ENCODE measurements at places on chromosomes 7 and 10. TPM values are rescaled to one million over a fixed set of nuclear protein-coding genes. Genes with fewer than 3 reads are reported as not detected.

GRCh38 chr7:33965183-33965744, 59.9 kb downstream of the BMPER start:
- no peak for DNase-seq

DNA sequence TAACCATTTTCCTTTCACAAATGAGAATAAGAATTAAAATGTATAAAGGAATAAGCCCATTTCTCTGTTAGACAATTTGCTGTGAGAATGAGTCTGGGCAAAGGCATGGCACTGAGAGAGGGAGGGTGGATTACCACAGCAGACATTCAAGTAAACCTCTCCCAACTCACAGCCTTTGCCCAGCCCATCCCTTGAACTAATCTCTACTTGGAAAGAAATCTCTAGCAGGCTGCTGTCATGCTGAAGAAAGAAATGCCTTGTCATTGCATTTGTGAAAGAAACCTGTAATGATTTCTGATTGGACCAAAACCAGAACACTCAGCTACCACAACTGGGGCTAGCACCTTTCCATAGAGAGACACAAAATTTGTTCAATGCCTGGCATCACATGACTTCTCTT, 39.2 kb downstream of the CH25H start:
- DNase-seq, result no peak

GRCh38 chr10:131112691-131113090, 198.8 kb downstream of the TCERG1L start:
- no peak for DNase-seq

PANK1 gene
- 48.9 TPM for total RNA-seq

- DNase-seq, result no peak
These were observed 68.7 kb upstream of the PPP1R9A start for GRCh38 chr7:94838717-94839116.

DNA sequence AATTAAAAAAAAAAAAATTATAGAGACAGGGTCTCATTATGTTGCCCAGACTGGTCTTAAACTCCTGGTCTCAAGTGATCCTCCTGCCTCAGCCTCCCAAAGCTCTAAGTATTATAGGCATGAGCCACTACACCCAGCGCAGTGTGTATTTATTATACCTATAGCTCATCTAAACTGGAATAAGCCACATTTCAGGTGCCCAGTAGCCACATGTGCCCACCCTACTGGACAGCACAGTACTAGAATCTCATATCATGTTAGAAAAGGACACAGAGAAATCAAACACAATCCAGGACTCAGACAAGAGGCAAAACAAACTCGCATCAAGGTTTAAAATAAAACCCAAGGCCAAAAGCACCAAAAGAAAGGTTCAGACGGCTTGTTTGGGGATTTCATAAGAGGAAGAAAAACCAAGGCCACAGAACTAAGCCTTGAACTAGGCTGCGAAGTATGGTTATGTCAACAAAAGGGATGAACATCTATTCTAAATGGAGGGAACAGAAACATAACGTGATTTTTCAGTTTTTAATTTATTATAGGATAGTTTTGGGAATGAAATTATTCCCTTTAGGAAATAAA, 32.3 kb downstream of the SLC16A9 start:
- DNase-seq, result no peak

PPP1R9A gene
- 1.2 TPM for total RNA-seq

GRCh38 chr7:93327006-93327633, 95.0 kb downstream of the VPS50 start:
- DNase-seq, result no peak

DNA sequence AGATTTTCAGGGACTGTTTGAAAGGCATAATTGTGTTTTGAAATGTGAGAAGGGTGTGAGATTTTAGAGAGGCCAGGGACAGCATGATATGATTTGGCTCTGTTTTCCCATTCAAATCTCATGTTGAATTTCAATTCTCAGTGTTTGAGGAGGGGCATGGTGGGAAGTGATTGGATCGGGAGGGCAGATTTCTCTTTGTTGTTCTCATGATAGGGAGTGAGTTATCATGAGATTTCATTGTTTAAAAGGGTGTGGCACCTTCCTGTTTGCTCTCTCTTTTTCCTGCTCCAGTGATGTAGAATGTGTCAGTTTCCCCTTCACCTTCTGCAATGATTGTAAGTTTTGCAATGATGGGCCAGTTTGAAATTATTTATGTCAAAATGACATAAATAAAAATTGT, 113.0 kb upstream of the PCDH15 start:
- no peak for DNase-seq

SLC13A4 gene
- total RNA-seq, result 0.35 TPM

ARHGEF5 gene
- total RNA-seq, result 11.6 TPM

GRCh38 chr7:54837761-54838160, 78.8 kb upstream of the SEC61G start:
- no peak for DNase-seq

DNA sequence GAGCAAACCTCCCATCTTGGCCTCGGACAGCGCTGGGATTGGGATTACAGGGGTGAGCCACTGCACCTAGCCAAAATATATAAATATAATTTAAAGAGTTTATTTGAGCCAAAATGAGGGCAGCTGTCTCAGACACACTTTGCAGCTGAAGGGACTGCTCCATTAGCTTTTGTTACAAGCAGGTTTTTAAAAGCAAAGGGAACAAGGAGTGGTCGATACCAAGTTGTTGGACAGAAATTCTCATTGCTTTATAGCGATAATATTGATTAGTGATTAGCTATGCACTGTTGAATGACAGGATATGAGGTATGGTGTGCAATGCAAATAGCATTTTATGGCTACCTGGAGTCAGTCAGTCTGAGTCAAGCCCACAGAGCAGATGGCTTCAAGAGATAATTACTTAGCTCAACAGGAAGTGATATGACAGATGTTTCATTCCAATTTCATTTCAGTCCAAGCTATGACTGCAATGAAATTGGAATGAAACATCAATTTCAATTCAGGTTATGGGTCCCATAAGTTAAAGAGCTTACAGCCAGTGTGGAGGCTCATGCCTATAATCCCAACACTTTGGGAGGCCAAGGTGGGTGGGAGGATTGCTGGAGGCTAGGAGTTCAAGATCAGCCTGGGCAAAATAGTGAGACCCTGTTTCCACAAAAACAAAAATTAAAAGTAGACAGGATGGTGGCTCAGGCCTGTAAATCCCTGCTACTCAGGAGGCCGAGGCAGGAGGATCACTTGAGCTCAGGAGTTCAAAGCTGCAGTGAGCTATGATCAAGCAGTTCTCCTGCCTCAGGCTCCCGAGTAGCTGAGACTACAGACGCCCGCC, 23.1 kb downstream of the TYW1 start:
- no peak for DNase-seq

Measured in left lobe of liver (tissue), 2 donors.